SW480 (cell line): ENCODE measurements at places on chromosomes 6 and 20.

DNA sequence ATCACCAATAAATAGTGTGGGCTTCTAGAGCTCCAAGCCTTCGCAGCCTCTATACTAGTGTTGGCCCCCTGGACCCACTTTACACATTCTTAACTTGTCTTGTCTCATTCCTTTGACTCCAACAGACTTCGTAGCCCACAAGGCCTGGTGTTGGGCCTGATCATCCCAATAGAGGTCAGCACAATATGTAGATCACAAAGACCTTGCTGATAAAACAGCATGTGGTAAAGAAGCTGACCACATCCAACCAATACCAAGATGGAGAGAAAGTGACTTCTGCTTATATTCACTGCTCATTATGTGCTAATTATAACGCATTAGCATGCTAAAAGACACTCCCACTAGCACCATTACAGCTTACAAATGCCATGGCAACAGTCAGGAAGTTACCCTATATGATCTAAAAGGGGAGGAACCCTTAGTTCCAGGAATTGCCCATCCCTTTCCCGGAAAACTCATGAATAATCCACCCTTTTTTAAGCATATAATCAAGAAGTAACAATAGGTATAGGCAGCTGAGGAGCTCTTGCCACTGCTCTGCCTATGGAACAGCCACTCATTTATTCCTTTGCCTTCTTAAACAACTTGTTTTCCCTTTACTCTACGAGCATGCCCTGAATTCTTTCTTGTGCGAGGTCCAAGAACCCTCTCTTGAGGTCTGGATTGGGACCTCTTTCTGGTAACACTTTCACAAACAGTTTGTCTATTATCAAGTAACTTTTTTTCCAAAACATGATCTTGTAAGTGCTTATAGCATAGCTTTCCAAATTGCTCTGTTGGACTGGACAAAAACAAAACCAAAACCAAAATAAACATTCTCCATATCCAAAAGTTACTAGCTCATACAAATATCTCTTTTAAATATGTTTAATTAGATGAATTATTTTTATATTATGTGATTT is 54.6 kb upstream of the ECHDC1 start:
- no peak for DNase-seq

- DNase-seq = no peak
Observed at GRCh38 chr20:53332022-53332837, 261.4 kb downstream of the ZNF217 start.

GRCh38 chr6:20712011-20712410 is 177.8 kb downstream of the CDKAL1 start:
- DNase-seq = no peak

- peak; percentile 92 for DNase-seq
Observed at GRCh38 chr6:163705923-163706322, 291.4 kb downstream of the QKI start.

DNA sequence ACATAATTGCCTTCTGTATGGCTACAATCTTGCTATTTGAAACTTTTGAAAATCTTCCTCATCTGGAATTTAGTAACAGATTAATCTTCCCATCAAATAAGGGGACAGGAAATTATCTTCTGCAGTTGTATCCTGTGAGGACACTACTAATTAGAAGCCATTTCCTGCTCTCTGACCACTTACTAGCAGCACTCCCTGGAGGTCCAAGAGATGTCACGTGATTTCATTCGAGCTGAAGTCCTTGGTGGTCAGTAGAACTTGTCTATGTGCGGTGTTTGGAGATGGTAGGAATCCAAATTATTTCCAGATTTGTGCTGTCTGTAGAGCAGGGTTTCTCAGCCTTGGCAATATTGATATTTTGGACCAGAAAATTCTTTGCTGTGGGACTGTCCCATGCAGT is 202.5 kb downstream of the TFAP2B start:
- no peak for DNase-seq

DNA sequence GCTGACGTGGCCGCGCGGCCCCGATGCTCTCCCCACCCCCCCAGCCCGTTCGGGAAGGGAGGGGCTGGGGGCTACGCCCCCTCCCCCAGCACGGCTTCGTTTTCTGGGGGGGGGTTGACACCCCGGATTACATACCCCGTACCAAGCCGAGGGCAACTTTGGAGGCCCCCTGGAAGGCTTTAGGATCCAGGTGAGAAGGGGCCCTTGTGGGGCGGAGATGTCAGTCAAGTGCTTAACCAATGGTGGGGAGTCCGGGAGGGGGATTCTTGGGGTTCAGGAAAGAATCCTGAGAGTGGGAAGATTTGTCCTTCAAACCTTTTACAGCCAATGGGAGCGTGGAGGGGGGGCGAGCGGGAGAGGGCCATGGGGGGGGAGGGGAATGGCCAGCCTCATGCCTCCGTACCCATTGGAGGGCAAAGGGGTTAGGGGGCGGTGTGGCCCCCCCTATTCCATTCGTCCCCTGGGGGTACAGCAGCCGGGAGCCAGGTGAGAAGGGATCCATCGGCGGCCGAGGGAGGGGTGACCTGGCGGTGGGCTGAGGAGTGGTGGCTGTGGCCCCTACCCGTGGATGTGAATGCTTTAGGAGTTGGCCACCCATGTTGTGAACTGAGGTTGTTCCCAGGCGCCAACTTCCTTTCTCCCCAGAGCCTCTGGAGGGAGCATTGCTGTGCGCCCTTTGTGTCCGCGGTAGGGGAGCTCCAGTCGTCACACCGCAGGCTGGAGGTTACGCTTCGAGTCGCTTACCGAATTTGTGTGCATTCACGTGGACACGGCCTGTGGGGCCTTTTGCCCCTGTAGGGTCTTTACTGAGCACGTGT is 682 bp downstream of the BRD2 start:
- DNase-seq = peak; percentile 73

DNA sequence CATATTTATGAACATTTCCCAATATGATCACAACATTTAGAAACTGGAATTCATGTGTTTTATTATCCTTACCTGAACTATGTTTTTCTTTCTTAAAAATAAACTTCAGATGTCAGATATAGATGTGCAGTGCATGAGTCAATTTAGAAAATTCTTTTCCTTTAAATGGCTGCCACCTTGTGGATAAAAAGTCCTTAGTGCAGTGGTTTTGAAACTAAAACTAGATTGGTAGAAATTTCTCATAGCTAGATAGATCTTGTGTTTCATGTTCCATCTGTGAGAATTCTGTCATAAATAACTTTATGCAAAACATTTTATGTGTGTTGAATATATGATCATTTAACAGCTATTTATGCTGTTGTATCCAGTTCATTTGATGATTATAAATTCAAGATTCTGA is 134.9 kb downstream of the KLHL32 start:
- peak; percentile 44 for DNase-seq
